ENCODE measurements at places on chromosomes 11 and 22. TPM values are rescaled to one million over a fixed set of nuclear protein-coding genes. Genes with fewer than 3 reads are reported as not detected.

DNA sequence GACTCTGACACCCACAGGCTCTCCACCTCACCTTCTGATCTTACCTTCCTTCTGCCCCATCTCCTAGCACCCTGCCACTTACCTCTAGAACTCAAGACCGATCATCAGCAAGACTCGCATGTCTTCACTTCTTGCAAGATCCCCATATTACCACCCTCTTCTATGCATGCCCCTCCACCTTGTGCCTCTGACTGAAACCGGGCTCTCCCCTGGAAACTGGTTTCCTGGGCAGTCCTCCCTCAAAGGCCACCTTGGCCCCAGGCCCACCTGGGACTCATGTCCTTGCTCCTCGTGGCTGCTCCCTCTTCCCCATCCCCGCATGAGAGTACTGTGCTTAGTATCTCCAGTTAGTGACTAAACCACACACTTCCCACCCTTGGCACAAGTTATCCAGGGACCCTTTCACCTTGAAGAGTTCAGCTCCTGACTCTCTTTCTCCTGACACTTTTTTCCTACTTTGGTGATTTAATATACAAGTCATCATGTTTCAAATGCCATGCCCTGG, 136.7 kb downstream of the SPATA19 start:
- DNase-seq, result no peak

GRCh38 chr11:28799316-28799715, 691.1 kb downstream of the METTL15 start:
- peak; percentile 13 for DNase-seq

DNA sequence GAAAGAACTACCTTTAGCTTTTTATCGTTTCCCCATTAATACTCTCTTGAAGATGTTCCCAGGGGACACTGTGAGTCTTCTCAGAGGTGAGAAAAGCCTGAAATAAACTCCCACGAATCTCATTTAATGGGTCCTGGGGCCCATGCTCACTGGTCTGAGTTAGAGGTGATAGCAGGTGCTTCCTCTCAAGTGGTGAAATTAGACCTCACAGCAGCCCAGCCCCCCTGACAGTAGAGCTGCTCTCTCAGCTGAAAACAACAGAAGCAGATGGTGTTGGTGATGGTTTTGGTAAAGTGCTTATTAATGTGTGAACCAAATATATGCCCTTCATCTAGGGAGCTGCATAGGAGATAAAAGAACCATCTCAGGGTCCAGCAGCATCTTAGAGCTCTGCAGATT, 76.8 kb upstream of the VPREB1 start:
- no peak for DNase-seq

DNA sequence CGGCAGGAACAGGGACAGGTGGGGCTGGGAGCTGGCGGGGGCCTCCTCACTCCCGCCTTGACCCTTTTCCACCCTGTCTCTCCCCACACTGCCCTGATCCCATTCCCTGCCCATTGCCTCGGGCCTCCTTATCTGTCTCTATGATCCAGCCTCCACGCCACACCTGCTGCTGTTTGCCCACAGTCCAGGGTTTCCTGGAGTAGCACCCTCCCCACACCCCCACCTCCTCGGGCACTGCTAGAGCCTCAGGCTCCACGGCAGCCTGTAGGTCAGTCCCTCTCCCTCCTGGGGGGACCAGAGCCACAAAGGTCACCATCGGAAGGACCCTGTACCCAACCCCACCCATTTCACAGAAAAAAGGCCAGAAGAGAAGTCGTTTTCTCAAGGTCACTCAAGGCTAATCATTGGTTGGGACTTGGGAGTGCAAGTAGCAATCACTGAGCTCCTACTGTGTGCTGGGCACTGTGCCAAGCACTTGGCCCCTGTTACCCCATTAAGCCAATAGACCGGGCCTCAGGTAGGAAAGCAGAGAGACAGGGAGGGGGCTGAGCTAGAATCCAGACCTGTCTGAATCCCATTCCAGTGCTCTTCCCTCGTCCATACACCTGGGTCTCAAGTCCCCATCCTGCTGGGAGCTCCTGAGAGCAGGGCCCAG, 71.8 kb downstream of the PDE2A start:
- DNase-seq, result no peak

DNA sequence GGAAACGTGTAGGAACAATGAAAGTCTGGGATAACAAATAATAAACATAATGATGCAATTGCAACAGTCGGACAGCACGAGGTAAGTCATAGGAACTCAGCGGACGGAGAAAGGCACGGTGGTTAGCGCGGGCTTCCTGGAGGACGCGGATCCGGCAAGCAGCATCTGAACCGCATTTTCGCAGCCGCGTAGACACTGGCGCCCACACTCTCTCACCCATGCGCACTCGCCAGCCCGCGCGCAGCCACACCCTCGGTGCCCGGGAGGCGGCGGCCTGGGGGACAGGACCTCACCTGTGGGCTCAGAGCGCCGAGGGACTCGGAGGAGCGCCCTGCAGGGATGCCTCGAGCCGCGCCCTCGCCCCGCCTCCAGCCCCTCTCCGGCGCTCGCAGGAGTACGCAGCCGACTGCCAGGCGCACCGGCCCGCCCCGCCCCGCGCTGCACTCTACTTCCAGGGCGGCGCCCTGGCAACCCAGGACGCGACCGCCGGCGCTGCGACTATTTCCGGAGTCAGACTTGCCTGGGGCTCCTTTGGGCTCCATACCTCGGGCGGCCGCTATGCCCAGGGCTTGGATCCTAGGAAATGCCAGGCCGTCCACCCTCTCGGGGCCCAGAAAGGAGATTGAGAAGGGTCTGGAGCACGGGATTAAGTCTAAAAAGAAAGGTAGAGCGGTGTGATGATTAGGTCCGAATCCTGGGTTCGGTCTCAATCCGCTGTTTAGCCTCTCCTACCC, at the start of gene TTLL1:
Gene TTLL1, minus strand, starts transcription at position 408 of the 734 bp plus-strand sequence. CDS start 13,805 bp downstream, outside the sequence.
- DNase-seq, result peak; percentile 84

GRCh38 chr11:76491644-76492043, 46.8 kb downstream of the EMSY start:
- DNase-seq, result no peak

POU2AF1 gene
- total RNA-seq, result not detected

DNA sequence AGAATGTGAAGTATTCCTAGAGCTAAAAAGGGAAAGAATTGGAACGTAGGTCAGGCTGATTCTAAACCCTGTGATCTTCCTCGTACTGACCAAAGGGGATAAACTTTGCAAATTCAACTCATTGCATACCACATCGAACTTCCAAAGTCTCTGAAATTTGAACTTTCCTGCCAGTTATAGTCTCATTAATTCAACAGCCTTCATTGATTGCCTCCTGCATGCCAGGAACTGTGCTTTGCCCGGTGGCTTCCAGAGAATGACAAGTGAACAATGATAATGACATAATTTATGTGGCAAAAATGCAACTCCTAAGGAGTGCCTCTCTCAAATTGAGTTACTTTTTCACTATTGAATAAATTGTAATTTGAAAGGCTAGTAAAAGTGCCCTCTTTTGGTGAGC, 107.7 kb upstream of the LDLRAD3 start:
- DNase-seq, result no peak

- DNase-seq, result no peak
Observed at GRCh38 chr11:77074205-77074604, 7.4 kb downstream of the CAPN5 start.

GRCh38 chr11:65047581-65048422, 6.8 kb downstream of the SAC3D1 start:
- no peak for DNase-seq

DNA sequence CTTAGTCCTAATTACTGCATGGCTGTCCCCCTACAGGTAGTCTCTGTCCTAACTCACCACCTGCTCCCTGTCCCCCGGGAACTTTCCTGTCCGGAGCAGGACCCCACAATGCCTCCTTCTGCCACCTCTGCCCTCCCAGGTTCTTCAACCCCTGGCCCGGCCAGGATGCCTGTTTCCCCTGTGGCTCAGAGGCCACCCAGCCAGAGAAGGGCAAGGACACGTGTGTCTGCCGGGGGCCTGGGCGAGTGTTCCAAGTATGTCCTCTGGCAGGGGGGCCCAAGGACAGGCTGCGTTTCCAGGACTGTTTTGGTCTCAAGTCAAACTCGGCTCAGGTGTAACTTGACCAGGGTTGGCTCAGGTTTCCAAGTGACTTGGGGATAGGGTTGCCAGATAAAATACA, 63.8 kb downstream of the BTG4 start:
- no peak for DNase-seq

DNA sequence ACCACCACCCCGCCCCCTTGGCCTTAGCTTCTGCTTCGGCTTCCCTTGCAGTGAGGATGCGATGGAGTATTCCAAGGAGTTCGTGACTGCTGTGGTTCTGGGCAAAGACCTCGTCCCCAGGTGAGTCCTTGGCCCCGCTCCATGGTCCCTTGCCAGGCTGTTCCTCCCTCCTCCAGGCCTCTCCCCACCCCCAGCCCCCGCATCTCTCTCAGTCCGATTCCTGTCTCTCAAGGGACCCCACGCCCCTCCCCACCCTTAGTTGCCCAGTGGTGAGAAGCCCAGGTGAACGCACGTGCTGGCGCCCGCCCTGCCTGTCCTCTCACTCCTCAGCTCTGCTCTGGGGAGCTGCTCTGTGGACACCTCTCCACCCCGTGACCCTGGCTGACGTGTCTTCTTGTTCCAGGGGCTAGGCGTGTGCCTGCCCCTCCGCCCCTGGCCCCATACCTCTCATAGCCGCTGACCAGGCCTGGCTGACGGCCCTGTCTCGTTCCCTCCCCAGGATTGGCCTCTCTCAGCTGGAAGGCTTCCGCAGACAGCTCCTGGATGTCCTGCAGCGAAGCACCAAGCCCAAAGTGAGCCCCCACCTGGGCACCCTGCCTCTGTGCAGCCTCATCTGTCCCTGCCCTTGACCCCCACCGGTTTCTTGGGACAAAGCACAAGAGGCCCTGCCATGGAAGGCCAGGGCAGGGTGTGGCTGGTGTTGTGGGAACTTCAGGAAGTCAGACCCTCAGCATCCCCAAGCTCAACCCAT, 14.6 kb upstream of the MYRF start:
- no peak for DNase-seq

- no peak for DNase-seq
Observed at GRCh38 chr11:113831314-113831713, 44.1 kb downstream of the USP28 start.

ZNF280B gene
- not detected for total RNA-seq

KREMEN1 gene
- 3.6 TPM for total RNA-seq

- DNase-seq, result no peak
Observed at GRCh38 chr11:62399172-62399877, 19.5 kb upstream of the SCGB1A1 start.

- DNase-seq, result no peak
Observed at GRCh38 chr11:68948935-68949334, 31.9 kb downstream of the MRGPRD start.
